ENCODE measurements at places on chromosomes 2 and 18. TPM values are rescaled to one million over a fixed set of nuclear protein-coding genes. Genes with fewer than 3 reads are reported as not detected.
A peak's percentile ranks its signal among the peaks of the same experiment; 100 is the strongest.

LRATD1 gene
- not detected for total RNA-seq

DNA sequence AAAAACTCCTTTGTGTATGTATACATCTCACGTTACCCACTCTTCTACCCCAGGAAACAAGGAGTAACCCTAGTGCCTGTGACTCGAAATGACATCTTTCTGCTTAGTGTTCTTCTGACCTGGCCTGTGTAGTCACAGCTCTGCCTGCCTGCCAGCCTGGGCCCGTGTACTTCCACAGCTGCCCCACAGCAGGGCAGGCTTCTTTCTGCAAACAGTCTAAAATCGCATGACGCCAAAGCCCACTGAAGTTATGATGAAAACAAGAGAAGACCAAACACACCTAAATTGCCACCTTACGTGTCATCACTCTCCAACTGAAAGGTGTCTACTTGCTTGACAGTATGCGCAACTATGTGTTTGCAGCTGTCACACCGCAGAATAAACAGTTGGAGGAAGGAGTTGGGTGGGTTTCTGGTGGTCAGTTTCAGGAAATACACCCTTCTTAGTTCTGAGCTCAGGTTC lies 1.5 kb downstream of the GAREM1 start:
- H3K4me3 ChIP-seq, result peak overlapping the region; percentile 61
- no peak for DNase-seq
- peaks cover 62% of the 10 kb centered on the region for H3K27me3 ChIP-seq
- H3K36me3 ChIP-seq, result no peaks in the 10 kb centered on the region

GRCh38 chr2:2254206-2254605 lies 76.9 kb downstream of the MYT1L start:
- DNase-seq, result no peak
- peaks cover 3% of the 10 kb centered on the region for H3K4me1 ChIP-seq
- H3K4me3 ChIP-seq, result no peak overlapping the region
- no peaks in the 10 kb centered on the region for H3K27me3 ChIP-seq
- no peaks in the 10 kb centered on the region for H3K36me3 ChIP-seq

DNA sequence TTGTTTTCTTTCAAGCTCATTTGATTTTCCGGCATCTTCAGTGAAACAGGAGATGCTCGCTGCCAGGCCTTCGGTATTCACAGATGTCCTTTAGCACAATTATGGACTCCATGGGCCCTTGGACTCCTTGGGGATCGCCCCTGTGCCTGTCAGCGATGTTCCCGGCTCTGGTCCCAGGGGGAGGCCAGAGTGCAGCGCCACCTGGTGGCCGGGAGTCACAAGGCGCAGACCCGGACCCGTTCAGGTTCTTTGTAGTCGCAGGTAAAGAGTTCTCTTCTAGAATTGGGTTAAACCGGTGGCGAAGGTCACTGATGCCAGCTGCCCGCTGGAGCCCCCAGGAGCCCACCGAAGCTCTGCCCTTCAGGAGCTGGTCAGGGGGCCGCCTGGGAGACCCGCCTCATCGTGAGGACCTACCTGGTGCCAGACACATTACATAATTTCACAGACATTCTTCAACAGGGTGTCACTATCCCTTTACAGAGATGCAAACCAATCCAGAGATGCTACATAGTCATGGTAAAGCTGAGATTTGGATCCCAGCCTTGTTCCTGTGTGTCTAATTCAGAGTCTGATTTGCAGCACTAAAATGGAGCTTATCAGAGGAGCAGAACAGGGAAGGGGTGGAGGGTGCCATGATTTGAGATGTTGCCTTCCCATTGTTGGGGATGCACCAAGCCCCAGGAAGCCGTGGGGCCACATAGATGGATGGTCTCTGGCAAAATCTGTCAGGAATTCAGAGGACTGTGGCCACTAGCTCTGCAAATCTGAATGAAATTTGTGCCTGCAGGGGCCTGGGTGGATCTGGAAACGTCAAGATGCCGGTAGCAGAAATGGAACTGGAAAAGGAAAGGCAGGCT lies 6.0 kb upstream of the INPP5D start:
- H3K27ac ChIP-seq, result no peak overlapping the region
- DNase-seq, result peak; percentile 76
- H3K36me3 ChIP-seq, result no peaks in the 10 kb centered on the region
- peaks cover 18% of the 10 kb centered on the region for H3K27me3 ChIP-seq
- no peak overlapping the region for H3K4me3 ChIP-seq
- H3K4me1 ChIP-seq, result peaks cover 18% of the 10 kb centered on the region

DNA sequence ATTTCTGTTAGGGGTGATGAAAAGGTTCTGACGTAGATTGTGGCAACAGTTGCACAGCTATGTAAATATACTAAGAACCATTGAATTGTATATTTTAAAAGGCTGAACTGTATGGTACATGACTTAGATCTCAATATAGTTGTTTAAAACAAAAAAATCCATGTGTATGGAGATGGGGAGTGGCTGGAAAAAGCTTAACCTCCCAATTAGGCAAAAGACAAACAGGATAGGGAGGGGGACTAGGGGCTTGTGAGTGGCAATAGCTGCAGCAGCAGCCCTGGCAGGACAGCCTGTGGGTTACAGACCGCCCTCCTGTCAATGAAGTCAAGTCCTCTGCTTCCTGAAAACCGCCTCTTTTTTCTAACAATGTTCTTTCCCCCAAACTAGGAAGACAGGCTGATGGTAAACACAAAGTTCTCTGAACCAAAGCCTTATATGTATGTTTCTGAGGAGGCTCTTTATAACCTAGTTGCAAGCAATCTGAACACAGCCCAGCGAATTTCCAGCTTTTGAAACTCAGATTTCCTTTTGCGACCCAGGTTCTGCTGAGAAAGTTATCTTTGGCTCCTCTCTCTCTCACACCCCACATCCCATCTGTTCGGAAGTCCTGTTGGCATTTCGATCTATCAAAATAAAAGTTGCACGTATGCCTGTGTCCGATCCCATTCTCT lies 10.3 kb downstream of the ATP8B1 start:
- no peaks in the 10 kb centered on the region for H3K36me3 ChIP-seq
- peaks cover 22% of the 10 kb centered on the region for H3K27me3 ChIP-seq
- H3K4me3 ChIP-seq, result no peak overlapping the region
- no peak overlapping the region for H3K27ac ChIP-seq
- DNase-seq, result no peak
- H3K4me1 ChIP-seq, result peaks cover 7% of the 10 kb centered on the region

DNA sequence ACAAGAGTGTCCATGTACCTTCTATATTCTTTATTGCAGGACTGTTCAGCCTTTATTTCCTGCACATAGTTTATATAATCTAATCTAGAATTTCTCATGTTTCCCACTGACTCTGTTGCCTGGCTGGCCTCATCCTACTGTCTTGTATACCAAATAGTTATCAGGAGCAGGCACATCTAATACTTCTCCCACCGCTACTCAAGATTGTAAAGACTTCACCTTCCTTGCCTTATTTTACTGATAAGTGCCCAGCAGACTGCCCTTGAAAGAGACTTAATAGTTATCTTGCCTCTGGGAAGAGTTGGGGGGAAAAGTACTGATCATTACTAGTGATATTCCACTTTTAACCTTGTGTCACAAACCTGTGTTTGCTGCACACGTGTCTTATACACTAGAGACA lies 26.1 kb upstream of the AAK1 start:
- no peaks in the 10 kb centered on the region for H3K27me3 ChIP-seq
- H3K4me1 ChIP-seq, result peaks cover 24% of the 10 kb centered on the region
- H3K4me3 ChIP-seq, result no peak overlapping the region
- H3K27ac ChIP-seq, result no peak overlapping the region

DNA sequence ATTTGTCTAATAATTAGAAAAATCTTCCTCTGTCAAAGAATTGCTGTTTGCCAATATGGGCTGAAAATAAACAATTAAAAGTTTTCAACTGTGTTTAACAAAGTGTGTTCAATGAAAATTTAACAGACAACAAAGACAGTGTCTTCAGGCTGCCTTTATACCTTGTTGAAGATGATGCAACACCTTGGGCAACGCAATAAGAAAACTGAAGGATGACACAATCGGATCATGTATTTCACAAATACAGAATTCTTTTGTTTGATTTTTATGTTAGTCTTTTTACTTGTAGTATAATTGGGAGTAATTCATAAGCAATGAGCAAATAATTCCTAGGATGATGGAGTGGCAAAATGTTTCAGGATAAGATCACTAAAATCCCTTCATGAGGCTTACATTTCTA lies 27.8 kb downstream of the CHN1 start:
- H3K27me3 ChIP-seq, result peaks cover 15% of the 10 kb centered on the region
- H3K4me3 ChIP-seq, result no peak overlapping the region
- no peaks in the 10 kb centered on the region for H3K4me1 ChIP-seq

DNA sequence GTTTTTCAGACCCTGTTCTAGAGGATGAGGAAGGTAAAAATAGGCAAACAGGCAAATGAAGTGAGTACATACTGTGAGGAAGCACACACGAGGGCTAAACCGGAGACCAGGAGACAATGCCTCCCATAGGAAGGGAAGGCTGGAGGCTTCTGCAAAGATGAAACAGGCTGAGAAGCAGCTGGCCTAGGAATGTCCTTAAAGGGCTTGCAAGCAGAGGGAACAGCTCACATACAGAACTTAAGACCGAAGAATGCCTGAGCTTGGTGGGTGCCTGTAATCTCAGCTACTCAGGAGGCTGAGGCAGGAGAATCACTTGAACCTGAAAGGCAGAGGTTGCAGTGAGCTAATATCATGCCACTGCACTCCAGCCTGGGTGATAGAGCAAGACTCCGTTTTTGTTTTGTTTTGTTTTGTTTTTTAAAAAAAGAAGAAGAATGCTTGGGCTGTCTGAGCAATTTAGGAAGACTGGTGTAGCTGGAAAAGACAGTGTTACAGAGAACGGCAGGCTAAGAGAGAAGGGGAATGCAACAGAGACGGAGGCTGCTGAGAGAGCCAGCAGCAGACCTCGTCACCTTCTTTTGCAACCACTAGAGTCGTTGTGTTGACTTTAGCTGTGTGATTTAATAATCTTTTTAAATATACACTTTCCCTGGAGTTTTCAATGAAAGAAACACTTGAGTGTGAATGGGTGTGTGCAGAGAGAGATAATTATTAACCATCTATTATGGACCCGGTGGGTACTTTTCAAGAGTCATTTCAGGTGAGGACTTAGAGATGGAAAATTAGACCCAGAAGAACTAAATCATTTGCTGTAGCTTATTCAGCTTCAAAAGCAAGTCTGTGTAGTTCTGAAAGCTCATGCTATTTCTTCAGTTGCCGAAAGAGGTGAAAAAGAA lies 232.8 kb downstream of the GALR1 start:
- no peaks in the 10 kb centered on the region for H3K36me3 ChIP-seq
- H3K27me3 ChIP-seq, result no peaks in the 10 kb centered on the region
- H3K4me3 ChIP-seq, result no peak overlapping the region

DNA sequence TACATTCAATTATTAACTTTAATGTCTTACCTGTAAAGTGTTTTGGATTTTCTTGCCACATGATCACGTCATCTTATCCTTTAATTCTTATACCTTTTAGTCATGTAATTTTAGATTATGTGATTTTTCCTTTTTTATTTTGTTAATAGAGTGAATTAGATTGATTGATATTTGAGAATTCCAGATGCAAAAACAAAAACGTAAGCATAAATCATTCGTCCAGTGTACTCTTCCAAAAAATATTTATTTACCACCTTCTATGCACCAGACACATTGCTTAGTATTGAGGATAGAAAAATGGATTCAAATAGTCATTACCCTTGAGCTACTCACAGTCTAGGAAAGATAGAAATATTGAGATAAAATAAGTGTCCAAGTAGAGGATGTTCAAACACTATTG lies 249.6 kb downstream of the PDE11A start:
- no peaks in the 10 kb centered on the region for H3K4me1 ChIP-seq
- no peak for DNase-seq

DNA sequence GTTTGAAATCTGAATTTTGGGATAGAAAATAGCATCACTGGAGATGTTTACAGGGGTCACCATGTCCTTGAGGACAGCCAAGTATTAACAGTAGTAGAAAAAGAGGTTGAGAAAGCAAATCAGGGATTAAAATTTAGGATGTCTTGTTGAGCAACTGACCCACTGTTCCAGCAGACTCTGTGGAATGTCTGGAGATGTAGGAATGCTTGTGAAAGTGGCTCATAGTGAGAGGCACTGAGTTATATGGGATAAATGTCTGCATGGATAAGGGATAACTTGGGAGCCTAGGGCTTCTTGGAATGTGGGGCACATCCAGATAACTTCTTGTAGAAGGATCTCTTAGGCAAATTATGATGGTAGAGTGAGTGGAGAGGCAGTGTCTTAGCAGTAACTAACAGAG lies 495.0 kb downstream of the TMX3 start:
- no peak for DNase-seq
- no peak overlapping the region for H3K27ac ChIP-seq
- no peaks in the 10 kb centered on the region for H3K27me3 ChIP-seq
- H3K4me1 ChIP-seq, result no peaks in the 10 kb centered on the region
- no peak overlapping the region for H3K4me3 ChIP-seq

GRCh38 chr18:58348951-58349350 lies 279.9 kb downstream of the ALPK2 start:
- no peak for DNase-seq
- H3K4me1 ChIP-seq, result no peaks in the 10 kb centered on the region
- no peak overlapping the region for H3K27ac ChIP-seq
- H3K36me3 ChIP-seq, result no peaks in the 10 kb centered on the region
- H3K27me3 ChIP-seq, result no peaks in the 10 kb centered on the region
- H3K4me3 ChIP-seq, result no peak overlapping the region

DNA sequence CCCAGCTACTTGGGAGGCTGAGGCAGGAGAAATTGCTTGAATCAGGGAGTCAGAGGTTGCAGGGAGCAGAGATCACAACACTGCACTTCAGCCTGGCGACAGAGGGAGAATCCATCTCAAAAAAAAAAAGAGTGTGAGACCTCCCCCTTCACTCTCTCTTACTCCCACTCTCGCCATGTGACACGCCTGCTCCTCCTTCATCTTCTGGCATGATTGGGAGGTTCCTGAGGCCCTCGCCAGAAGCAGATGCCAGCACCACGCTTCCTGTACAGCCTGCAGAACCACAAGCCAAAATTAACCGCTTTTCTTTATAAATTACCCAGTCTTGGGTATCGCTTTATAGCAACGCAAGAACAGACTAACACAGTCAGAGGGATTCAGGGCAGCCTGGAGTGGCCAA lies 66.3 kb upstream of the CREB1 start:
- no peak for DNase-seq
- H3K4me3 ChIP-seq, result no peak overlapping the region
- peaks cover 30% of the 10 kb centered on the region for H3K4me1 ChIP-seq
- no peaks in the 10 kb centered on the region for H3K36me3 ChIP-seq
- H3K27ac ChIP-seq, result peak overlapping the region; percentile 6
- H3K27me3 ChIP-seq, result no peaks in the 10 kb centered on the region

All from activated CD8-positive, alpha-beta T cell treated with anti-CD3 and anti-CD28 coated beads, Interleukin-2, amount 10 ng/mL, durations not matched to agents 7 days and 5 days (primary cell).